Muscle of leg (tissue), 16 donors: ENCODE measurements at places on chromosomes 16 and 17. TPM values are rescaled to one million over a fixed set of nuclear protein-coding genes. Genes with fewer than 3 reads are reported as not detected.

Gene DLG4
- polyA plus RNA-seq = 26.1 TPM

Gene CLDN6
- polyA plus RNA-seq = 0.19 TPM

Gene PLCG2
- polyA plus RNA-seq = 5.4 TPM

Gene PABPN1L
- 0.14 TPM for polyA plus RNA-seq

Gene MYH13
- 1.4 TPM for polyA plus RNA-seq

Gene TMEM238L
- polyA plus RNA-seq = 0.11 TPM

Gene TNS4
- 0.16 TPM for polyA plus RNA-seq

Gene RGS9
- 2.5 TPM for polyA plus RNA-seq

Gene TEN1
- 9.3 TPM for polyA plus RNA-seq

Gene CDT1
- 17.3 TPM for polyA plus RNA-seq

Gene OR3A3
- polyA plus RNA-seq = 0.15 TPM

Gene TBX4
- polyA plus RNA-seq = 23.5 TPM

Gene CPHXL2
- polyA plus RNA-seq = 0.15 TPM

Gene RNF112
- polyA plus RNA-seq = 2.8 TPM

Gene METRN
- 34.3 TPM for polyA plus RNA-seq

Gene ZNF385C
- 6.3 TPM for polyA plus RNA-seq

Gene CCL7
- polyA plus RNA-seq = not detected

Gene MRPS34
- polyA plus RNA-seq = 49.6 TPM

Gene MMP28
- 2.7 TPM for polyA plus RNA-seq

Gene PIK3R5
- 2.0 TPM for polyA plus RNA-seq

Gene BAIAP3
- 0.64 TPM for polyA plus RNA-seq

Gene DNAAF1
- polyA plus RNA-seq = 0.10 TPM

Gene SPSB3
- 21.0 TPM for polyA plus RNA-seq

Gene TBC1D3E
- polyA plus RNA-seq = not detected

Gene PYCARD
- 7.6 TPM for polyA plus RNA-seq

Gene KRT12
- polyA plus RNA-seq = 0.28 TPM

Gene NEUROD2
- polyA plus RNA-seq = 0.05 TPM

Gene SNX11
- 10.3 TPM for polyA plus RNA-seq

Gene DLX3
- polyA plus RNA-seq = 0.07 TPM

Gene NQO1
- 7.0 TPM for polyA plus RNA-seq

Gene LHX1
- polyA plus RNA-seq = not detected

Gene SALL1
- 0.23 TPM for polyA plus RNA-seq

Gene PYY
- polyA plus RNA-seq = not detected

Gene NDE1
- 24.1 TPM for polyA plus RNA-seq

Gene KCNG4
- 0.06 TPM for polyA plus RNA-seq

Gene SLC16A11
- 0.12 TPM for polyA plus RNA-seq
